ENCODE measurements at places on chromosomes 4 and X.

DNA sequence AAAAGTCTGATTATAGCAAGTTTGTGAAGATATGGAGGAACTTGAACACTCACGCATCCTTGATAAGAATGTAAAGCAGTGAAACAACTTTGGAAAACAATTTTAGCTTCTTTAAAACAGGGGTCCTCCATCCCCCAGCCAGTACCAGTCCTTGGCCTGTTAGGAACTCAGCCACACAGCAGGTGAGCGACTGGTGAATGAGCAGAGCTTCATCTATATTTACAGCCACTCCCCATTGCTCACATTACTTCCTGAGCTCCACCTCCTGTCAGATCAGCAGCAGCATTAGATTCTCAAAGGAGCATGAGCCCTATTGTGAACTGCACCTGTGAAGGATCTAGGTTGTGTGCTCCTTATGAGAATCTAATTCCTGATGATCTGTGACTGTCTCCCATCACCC is 530.3 kb upstream of the PRKX start:
- no peak for DNase-seq

DNA sequence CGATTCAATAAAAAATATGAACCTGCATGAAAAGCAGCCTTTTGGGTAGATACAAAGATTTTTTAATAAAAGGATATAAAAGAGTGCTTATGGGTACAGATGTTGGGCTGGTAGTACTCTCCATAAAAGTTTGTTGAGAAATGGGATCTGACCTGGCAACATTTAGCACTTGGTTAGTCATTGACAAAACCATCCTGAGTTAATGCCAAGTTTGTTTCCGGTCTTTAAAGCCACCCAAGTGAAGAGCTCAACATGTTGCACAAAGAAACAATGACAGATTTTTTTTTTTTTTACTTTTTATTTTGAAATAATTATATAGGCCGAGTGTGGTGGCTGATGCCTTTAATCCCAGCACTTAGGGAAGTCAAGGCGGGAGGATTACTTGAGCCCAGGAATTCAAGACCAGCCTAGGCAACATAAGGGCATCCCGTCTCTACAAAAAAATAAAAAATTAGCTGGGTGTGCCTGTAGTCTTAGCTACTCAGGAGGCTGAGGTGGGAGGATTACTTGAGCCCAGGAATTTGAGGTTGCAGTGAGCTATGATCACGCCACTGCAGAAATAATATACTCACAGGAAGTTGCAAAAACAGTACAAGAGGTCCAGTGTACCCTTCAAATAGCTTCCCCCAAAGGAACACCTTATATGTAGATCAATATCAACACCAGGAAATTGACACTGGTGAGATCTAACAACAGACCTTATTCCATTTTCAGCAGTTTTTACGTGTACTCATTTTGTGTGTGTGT is 16.6 kb downstream of the CHST7 start:
- DNase-seq, result no peak

DNA sequence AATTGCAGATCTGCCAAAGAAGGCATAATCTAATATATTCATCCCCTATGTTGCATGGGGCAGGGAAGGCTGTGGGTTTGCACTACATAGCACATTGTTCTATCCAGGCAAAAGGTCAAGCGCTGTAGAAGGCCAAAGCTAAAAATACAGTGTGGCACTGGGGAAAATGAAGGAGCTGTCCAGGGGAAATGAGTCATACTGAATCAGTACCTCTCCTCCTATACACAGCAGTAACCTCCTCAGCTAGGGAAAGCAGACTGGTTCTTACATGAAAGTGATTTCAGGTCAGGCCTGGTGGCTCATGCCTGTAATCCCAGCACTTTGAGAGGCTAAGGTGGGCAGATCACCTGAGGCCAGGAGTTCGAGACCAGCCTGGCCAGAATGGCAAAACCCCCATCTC is 31.0 kb upstream of the SLC25A4 start:
- no peak for DNase-seq

DNA sequence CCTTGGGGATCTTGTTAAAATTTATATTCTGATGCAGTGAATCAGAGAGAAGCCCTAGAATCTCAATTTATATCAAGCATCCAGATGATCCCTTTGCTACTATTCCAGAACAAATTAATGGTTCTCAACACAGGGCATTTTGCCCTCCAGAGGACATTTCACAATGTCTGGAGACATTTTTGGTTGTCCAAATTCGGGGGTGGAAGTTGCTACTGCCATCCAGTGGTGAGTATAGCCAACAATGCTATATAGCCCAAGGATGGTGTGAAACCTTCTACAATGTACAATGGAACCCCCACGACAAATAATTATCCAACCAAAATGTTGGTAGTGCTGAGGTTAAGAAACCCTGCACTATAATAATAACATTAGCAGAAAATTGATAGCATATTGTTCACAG is 2440.0 kb downstream of the PCDH7 start:
- no peak for DNase-seq

- DNase-seq, result no peak
Measured at GRCh38 chr4:93320356-93320755, 508.2 kb upstream of the ATOH1 start.
